ENCODE measurements at places on chromosomes 4 and X.
A peak's percentile ranks its signal among the peaks of the same experiment; 100 is the strongest.

GRCh38 chr4:5041699-5042098 is 9.6 kb upstream of the STK32B start:
- no peak for DNase-seq

- DNase-seq = no peak
Observed at GRCh38 chr4:182973511-182973911, 56.3 kb upstream of the DCTD start.

DNA sequence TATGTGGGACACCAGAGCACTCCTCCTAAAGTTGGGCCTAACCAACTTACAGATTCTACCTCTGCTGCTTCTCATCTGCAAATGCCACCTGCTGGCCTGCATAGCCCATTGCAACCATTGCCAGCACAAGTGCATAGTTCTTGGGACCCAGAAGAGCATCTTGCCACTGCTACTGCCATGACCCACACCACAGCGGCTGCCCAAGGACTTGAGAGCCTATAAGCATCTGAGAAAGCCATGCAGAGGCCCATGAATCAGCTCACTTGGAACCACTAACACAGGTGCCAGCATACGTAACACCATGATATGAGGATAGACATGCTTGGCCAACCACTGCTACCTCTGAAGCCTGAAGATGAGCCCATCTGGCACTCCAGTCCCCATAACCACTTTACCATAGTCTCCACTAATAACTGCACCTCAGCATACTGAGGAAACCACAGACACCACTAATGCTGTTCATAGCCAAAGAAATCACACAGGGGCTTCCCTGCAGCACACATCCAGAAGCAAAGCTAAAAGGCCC is 258.1 kb upstream of the AGTR2 start:
- no peak for DNase-seq

- DNase-seq = no peak
Observed at GRCh38 chrX:101252634-101253033, 33.0 kb downstream of the DRP2 start.

DNA sequence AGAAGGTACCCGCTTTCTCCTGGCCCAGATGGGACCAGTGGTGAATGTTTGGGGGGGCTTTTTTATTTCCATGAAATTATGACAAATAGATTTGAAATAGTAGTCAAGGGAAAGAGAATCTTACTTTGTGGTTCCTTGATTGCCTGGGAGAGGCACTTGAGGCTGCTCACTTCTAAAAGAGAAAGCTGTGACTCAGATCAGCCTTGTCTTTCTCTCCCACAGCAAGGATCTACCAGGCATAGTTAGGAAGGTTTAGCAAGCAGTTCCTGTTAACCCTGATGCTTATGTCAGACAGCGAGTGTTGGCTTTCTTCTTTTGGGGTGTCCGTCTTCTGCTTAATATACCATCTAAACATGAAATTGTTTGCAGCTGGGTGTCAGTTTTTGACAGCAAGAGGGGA is 114.5 kb downstream of the TSPAN7 start:
- DNase-seq = no peak

DNA sequence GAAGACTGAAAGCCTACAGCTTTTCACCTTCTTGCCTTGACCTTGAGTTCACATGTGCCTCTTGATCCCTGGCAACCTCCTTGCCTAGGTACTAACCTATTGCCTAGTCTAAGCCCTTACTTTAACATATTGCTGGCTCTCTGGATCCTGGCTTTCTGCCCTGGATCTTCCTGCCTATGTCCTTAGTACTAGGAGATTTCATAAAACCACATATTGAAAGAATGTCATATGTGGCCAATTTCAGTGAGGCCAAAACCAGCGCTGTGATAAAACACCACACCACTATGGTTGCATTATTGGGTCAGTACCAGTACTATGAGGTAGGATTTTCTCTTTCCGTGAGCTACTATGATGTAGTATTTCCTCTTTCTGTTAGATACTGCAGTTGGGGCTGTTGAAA is 80.4 kb downstream of the CT47B1 start:
- DNase-seq = no peak

DNA sequence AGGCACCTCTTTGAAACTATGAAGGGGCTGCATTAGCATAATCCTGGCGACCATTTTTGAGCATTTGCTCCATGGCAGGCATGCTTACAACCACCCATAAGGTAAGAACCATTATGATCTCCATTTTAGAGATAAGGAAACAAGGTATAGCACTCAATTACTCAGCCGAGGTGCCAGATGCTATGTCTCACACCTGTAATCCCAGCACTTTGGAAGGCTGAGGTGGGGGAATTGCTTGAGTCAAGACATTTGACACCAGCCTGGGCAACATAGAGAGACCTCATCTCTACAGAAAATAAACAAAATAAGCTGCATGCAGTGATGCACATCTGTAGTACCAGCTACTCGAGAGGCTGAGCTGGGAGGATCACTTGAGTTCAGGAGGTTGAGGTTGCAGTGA is 43.6 kb downstream of the TIGD4 start:
- no peak for DNase-seq

- DNase-seq = peak; percentile 9
Observed at GRCh38 chr4:149914119-149915115, 98.8 kb upstream of the IQCM start.

GRCh38 chr4:176780995-176781738 is 11.6 kb downstream of the VEGFC start:
- no peak for DNase-seq

DNA sequence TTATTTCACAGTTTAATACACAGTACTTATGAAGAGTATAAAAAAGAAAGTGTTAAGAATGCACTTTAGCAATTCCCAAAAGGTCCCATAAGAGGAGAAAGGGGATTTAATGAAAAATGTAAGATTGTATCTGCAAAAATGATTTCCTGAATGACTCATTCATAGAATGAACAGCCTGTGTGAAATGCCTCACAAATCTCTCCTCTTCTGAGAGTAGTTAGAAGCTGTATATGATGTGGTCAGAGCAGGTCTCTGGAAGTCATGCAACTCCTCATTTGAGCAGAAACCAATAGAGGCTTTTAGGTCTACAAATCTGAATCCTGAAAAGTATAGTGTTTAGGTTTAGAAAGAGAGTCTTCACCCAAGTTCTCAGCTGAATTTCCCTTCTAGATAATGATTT is 381.3 kb upstream of the INTU start:
- no peak for DNase-seq

- DNase-seq = peak; percentile 81
Observed at GRCh38 chr4:879729-880077, 52.4 kb downstream of the GAK start.

- no peak for DNase-seq
Observed at GRCh38 chr4:104901961-104902605, 244.6 kb upstream of the TET2 start.

- no peak for DNase-seq
Observed at GRCh38 chr4:182825003-182825402, 92.2 kb downstream of the DCTD start.

GRCh38 chr4:84177831-84178542 is 321.1 kb downstream of the NKX6-1 start:
- DNase-seq = no peak

GRCh38 chrX:6449946-6450345 is 85.0 kb downstream of the VCX3A start:
- no peak for DNase-seq

- DNase-seq = no peak
Observed at GRCh38 chrX:119502727-119503483, 34.7 kb downstream of the SLC25A5 start.

- DNase-seq = no peak
Observed at GRCh38 chr4:151325111-151325948, at the start of gene SH3D19. TSS of gene SH3D19 (minus strand) at chr4:151325605. CDS start at chr4:151325352, 253 bp downstream.

DNA sequence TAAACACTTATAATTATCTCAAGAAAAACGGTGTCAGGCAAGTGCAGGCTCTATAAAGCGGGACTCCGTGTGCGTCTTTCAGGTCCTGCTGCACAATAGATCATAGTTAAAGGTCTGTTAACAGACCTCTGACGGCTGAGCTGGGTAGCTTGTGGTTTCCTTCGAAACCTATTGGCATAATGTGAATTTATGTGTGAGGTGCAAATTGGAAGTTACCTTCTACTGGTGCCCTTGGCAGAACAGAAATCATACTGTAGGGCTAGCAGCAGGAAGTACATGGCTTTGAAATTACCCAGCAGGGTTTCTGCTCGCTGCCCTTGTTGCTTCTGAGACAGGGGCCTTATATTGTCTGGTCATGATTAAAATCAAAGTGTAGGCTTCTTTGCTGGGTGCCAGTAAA is 216.4 kb upstream of the HAND2 start:
- no peak for DNase-seq
